Stimulated activated CD8-positive, alpha-beta memory T cell treated with anti-CD3 and anti-CD28 coated beads, Interleukin-15, amount 100 ng/mL, for 24 hours (primary cell): ENCODE measurements at places on chromosomes 11 and 22.

GRCh38 chr11:125766251-125766650, 12.4 kb downstream of the PATE2 start:
- no peak for DNase-seq

GRCh38 chr11:38672445-38672844, 2074.4 kb upstream of the RAG2 start:
- DNase-seq: no peak

GRCh38 chr11:31582697-31583096, 73.1 kb downstream of the ELP4 start:
- DNase-seq: no peak

GRCh38 chr22:39785232-39785631, 108.3 kb downstream of the ENTHD1 start:
- DNase-seq: no peak

DNA sequence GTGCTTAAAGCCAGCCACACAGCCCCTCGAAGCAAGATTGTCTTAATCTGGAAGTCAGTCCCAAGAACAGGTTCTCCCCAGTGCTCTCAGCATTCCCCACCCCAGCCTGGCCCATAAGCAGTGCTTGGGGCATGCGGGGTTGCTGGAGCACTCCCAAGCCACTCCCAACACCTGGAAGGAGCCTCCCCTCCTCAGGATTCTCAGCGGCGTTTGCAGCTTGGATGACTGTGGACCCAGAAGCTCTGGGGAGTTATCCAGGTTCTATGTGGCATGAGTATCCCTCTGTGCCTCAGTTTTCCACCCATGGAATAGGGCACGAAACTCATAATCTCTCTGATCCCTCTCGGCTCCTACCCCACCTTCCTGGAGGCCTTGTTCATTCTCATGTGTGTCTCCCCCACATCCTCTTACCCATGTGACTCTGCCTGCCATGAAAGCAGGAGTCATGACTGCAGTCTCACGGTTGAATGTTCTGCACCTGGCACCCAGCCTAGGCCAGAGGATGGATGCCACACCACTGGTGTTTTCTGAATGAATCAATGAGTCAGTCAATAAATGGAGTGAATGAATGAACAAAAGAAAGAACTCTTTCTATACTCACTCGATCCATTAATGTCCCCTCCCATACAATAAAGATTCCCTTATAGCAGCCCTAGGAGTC, 33.4 kb upstream of the WNT7B start:
- DNase-seq: no peak

DNA sequence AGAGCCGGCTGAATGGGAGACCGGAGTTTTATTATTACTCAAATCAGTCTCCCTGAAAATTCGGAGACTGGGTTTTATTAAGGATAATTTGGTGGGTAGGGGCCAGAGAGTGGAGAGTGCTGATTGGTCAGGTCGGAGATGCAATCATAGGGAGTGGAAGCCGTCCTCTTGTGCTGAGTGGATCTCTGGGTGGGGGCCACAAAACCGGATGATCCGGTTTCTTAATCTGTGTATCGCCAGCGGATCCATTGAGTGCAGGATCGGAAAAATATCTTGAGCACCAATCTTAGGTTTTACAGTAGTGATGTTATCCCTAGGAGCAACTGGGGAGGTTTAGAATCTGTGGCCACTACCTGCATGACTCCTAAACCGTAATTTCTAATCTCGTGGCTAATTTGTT, 886 bp upstream of the NIPSNAP1 start:
- DNase-seq: no peak

GRCh38 chr22:42745118-42745517, 24.4 kb upstream of the A4GALT start:
- DNase-seq: no peak

GRCh38 chr11:125193416-125193726, 28.8 kb downstream of the PKNOX2 start:
- DNase-seq: no peak

- DNase-seq: no peak
Measured at GRCh38 chr11:64960719-64961118, 11.2 kb downstream of the MAJIN start.

DNA sequence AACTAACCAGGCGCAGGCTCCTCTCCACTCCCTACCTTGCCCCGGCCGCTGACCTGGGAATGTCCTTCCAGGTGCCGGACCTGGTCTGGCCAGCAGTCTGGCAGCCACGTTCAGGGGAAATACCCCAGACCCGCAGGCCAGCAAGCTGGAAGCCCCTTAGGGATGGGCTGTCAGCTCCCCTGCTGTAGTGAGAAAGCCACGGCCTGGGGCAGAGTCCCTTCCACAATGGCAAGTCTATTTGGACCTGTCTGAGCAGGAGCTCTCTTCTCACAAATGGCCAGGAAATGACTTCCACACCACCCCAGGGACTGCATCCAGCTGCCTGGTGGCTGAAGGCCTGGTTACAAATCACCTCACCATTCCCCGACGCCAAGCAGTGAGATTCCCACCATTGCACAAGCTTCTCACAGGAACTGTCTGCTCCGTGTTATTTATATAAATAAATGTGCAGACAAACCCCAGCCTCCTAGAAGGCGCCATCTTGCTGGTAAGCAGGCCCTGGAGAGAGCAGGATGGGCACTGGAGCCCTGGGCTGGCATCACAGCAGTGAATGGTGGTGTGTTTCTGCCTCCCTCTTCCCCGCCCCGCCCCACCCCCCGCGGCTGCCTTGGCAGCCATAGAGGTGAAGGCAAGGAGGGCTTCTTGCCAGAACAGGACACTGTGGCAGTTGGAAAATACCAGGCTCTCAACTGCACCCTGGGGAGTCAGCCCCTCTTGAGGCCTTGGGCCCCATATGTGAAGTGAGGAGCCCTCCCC, 23.7 kb downstream of the RSPH14 start:
- DNase-seq: no peak

DNA sequence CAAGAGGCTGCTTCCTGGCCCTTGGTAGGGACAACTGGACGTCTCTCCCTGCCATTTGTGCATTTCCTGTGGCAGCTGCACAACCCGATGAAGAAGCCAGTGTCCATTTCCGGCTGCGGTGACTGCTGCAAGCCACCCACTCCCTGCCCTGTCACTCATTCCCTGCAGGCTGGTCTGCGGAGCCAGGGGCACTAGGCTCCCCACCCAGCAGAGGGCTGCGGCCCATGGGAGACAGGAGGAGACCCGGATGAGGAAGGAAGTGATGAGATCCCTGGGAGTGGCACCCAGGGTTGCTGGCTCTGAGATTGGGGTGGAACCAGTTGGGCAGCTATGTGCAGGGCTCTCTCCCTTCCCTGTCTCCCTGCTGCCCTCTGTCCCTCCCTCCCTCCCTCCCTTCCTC, 10.0 kb upstream of the MYRF start:
- DNase-seq: no peak

DNA sequence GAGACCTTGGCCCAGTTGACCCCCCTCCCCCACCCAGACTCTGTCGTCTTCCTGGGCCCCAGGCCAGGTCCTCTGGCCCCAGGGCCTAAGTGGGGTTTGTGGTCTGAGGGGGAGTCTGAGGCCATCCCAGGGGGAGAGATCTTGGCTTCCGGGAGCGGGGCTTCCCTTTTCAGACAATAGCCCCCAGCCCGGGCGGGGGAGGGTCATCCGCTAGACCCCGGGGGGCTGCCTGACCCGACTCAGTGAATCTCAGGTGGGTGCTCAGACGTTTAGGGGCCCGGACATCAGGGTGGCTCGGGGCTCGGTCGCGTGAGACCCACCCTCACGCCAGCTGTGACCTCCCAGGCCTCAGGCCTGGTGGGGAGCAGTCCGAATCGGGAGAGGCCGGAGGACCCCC, 609 bp downstream of the MAPK11 start:
- DNase-seq: no peak

- no peak for DNase-seq
Measured at GRCh38 chr11:117826832-117827231, 2.3 kb upstream of the FXYD2 start.

DNA sequence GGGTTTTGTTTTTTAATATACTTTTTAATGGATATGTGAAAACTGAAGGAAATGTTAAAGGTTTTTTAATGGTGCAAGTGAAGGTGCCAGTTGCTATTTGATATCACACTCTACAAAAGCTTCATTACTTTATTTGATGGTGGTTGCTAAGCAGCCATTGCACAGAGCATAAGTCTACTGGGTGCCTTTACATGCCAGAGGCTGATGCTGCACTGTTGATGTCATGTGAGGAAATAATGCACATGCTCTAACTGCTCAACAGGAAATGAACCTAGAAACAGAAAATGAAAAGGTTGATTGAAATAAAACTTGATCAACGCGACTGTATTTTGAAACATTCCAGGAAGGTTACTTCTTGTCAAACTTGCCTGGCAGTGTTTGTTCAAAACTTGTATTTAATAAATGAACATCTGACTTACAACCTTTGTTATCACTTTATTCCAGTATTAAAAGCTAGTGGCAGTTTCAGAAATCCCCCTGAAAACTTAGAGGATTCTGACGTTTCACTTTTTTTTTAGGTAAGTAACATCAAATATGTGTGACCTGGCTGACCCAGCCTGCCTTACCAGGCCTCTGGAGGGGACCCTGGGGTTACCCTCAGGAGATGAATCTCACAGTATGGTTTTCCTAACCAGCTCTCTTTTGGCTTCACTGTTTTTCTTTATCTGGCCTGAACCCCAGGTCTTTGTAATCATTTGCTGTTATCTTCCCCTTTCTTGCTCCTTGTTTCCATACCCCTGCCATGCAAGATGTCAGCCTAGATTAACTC, 2.4 kb upstream of the ATP5MG start:
- DNase-seq: no peak

GRCh38 chr22:36286096-36286957, 33.4 kb downstream of the APOL1 start:
- peak; percentile 60 for DNase-seq

GRCh38 chr11:46125284-46125683, 4.0 kb upstream of the PHF21A start:
- DNase-seq: no peak

GRCh38 chr11:121544956-121545355, 92.2 kb upstream of the SORL1-AS1 start:
- DNase-seq: no peak
